ENCODE measurements at places on chromosomes 7 and 10. TPM values are rescaled to one million over a fixed set of nuclear protein-coding genes. Genes with fewer than 3 reads are reported as not detected.

Gene DENND2A
- not detected for total RNA-seq

Gene PON1
- total RNA-seq = not detected

Gene NRG3
- total RNA-seq = not detected

Gene DLG5
- 7.6 TPM for total RNA-seq

Gene DPYSL4
- 11.8 TPM for total RNA-seq

Gene NEUROG3
- not detected for total RNA-seq

Gene OR6B1
- not detected for total RNA-seq

Gene RHOBTB1
- not detected for total RNA-seq

Gene H2BK1
- total RNA-seq = 1.1 TPM

Gene TRPV6
- not detected for total RNA-seq

Gene CFAP70
- 0.25 TPM for total RNA-seq

Gene PAOX
- 4.3 TPM for total RNA-seq

Gene SH2D4B
- 0.14 TPM for total RNA-seq

Gene OR2A12
- not detected for total RNA-seq

Gene PLPP4
- total RNA-seq = not detected

Gene VAX1
- total RNA-seq = not detected

Gene CDNF
- total RNA-seq = 0.48 TPM

Data from T-helper 2 cell treated with Interferon-gamma antibody and Interleukin-4, amounts not matched to agents 100 ng/mL and 5 ng/mL, for 36 hours (primary cell).